Left kidney (tissue), 8 donors: ENCODE measurements at places on chromosomes 6 and 20. TPM values are rescaled to one million over a fixed set of nuclear protein-coding genes. Genes with fewer than 3 reads are reported as not detected.

DNA sequence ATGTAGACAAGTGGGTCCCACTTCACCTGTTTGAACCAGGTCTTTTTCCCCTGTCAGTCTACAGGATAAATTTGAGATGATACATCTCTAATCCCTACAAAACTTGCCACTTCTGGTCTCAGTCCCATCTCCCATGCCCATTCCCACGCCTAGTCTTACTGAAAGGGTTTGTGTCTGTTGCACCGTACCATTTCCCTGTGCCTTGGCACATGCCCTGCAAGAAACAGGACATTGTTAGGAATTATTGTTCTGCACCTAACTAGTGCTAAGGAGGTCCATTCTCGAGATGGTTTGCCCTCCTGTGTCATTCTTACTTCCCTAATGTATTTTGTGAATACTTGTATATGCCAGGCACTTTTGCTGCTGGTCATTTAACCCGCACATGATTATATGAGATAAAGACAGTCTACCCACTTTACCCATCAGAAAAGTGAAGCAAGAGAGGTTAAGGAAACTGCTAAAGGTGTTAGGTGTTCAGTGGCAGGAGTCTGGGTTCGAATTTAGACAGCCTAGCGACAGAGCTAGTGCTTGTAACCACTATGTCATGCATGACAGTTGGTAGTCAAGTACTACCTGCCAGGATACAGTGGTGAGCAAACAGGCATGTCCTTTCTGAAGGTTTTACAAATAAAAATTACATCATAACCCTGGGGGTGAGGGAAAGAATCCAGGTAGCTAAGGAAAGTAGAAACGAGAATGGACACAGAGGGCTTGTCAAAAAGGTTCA is 12.7 kb downstream of the FAM217A start:
- no peak for DNase-seq

GRCh38 chr6:158131926-158132325 is 36.1 kb downstream of the SERAC1 start:
- DNase-seq: peak; percentile 3

DNA sequence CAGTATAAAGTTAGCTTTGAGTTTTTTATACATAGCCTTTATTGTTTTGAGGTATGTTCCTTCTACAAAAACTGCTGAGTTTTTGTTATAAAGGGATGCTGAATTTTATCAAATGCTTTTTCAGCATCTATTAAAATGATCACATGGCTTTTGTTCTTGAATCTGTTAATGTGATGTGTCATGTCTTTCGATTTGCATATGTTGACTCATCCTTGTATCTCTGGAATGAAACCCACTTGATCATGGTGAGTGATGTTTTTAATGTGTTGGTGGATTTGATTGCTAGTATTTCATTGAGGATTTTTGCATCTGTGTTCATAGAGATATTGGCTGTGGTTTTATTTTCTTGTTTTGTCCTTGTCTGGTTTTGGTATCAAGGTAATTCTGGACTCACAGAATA is 24.7 kb upstream of the BLCAP start:
- no peak for DNase-seq

DNA sequence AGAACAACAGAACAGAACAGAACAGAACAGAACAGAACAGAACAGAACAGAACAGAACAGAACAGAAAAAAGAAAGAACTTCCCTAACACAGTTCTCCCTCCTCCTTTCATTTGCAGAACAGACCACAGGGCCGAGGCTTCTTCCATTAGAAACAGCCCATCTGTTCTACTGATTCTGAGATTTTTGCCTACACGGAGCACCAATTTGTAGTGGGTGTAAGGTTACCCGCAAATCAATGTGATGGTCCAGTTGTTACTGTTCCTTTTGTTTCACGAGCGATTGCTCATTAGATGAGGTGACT is 734 bp upstream of the OGFRL1 start:
- DNase-seq: no peak

- DNase-seq: no peak
Observed at GRCh38 chr6:3822747-3823445, 26.3 kb upstream of the FAM50B start.

- DNase-seq: no peak
Observed at GRCh38 chr6:122953766-122954165, 42.3 kb upstream of the CLVS2 start.

- DNase-seq: no peak
Observed at GRCh38 chr20:13140201-13140600, 80.9 kb upstream of the ISM1 start.

DNA sequence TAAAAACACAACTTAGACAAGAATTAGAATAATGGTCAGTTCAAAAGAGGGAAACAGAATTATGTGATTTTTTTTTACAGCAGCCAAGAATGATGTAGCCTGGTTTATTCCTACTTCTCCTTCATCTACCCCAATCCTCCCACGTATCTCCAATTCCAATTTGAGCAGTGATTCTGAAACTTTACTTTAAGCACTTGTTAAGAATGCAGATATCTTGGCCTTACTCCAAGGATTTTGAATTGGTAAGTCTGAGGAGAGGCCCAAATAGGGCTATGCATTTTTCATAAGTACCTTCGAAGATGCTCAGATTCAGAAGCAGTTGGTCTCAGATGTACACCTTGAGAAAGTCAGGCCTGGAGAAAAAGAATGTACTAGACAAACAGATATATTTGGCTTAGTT is 233.4 kb upstream of the FLRT3 start:
- DNase-seq: no peak

- peak; percentile 85 for DNase-seq
Observed at GRCh38 chr6:39137245-39137644, 22.3 kb upstream of the SAYSD1 start.

GRCh38 chr6:170207586-170208181 is 83.2 kb downstream of the DLL1 start:
- no peak for DNase-seq

DNA sequence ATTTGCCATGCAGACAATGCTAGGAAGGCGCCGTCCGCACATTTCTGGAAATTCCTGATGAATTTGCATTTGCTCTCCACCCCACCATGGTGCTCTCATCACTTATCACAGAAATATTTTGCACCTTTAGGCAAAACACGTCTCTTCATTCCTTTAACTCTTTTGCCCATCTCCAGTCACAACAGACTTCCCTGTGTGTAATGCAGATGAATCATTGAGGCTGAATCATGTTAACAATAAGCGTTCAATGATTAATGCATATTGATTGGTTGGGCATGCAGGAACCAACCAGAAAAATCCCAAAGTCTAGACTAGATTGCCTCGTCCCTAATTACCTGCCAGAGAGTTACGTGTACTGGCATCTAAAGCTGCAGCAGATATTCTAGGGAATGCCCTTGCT is 80.0 kb upstream of the ATXN1 start:
- DNase-seq: no peak

GRCh38 chr6:31634131-31634530 is 13.6 kb downstream of the PRRC2A start:
- no peak for DNase-seq

DNA sequence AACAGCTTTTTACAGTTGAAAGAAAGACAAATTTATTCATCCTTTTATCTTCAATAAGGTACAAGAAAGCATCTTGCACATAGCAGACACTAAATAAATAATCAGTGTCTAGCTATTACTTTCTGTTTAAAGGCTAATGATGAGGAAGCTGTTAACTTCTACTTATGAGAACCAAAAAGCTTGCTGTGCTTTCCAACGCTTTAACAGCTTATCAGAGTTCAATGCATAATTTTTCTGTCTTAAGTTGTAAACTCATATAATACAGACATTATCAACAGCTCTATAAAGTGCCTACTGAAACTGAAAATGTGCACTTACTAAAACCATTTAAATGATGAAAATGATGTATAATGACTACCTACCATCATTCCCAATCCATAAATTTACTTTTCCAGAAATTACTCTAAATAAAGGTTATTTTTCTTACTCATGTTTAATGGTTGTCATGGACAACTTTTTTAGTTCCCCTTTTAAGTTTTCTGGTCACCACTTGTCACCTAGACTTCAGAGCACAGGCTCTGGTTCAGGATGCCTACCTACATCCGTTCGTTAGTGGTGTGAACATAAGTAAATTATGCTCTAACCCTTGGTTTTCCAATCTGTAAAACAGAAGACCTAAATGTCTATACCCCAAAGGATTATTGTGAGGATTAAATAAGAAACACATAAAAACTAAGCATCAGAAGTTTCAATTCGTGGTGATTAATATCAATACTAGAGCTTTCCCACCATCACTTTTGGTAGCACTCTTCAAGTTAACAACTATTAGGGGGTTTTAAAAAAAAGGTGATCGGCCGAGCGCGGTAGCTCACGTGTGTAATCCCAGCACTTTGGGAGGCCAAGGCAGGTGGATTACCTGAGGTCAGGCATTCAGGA is 8.0 kb downstream of the PNISR start:
- DNase-seq: no peak

DNA sequence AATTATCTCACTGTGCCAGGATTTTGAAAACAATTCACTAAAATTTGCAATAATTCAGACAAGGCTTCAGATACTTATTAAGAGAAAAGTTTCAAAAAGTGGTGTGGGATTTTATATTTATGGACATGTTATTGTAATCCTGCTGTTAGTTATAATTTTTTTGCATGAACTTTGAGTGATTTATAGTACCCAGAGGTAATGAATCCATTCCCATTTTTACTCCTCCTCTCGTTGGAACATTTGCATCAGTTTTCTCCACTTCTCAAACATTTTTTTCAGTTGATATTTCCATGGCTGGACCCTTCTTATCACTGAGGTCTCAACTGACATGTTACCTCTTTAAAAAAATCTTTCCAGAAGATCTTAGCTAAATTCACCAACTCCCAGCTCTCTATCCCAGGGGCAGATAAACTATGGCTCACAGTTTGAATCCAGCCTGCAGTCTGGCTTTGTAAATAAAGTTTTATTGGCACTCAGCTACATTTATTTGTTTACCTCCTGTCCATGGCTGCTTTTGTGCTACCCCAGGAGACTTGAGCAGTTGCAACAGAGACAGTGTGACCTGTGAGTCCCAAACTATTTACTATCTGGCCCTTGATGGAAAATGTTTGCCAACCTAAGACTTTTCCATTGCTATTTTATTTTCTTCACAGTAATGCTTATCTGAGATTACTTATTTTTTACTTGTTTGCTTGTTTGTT is 83.4 kb downstream of the TSHZ2 start:
- DNase-seq: no peak

- no peak for DNase-seq
Observed at GRCh38 chr6:14393910-14394309, 276.3 kb downstream of the CD83 start.

DNA sequence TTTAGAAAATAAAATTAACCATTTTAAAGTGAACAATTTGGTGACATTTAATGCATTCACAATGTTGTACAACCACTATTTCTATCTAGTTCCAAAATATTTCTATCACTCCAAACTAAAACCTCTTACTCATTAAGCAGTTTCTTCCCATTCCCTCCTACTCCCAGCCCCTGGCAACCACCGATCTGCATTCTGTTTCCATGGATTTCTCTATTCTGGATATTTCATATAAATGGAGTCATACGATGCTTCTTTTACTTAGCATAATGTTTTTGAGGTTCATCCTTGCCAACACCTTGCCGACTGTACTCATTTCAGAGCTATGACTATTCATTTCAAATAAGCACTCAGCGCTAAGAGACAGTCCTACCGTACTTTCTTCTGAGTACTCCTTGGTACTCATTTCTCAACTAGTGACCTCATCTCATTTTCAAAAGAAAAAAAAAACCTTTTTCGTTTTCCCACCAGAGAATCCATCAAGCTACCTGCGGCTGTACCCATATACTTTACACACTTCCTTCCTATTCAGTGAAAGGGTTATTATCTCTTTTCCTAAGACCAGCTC is 259.2 kb downstream of the UTRN start:
- no peak for DNase-seq

- no peak for DNase-seq
Observed at GRCh38 chr6:54587277-54587676, 259.3 kb upstream of the FAM83B start.

DNA sequence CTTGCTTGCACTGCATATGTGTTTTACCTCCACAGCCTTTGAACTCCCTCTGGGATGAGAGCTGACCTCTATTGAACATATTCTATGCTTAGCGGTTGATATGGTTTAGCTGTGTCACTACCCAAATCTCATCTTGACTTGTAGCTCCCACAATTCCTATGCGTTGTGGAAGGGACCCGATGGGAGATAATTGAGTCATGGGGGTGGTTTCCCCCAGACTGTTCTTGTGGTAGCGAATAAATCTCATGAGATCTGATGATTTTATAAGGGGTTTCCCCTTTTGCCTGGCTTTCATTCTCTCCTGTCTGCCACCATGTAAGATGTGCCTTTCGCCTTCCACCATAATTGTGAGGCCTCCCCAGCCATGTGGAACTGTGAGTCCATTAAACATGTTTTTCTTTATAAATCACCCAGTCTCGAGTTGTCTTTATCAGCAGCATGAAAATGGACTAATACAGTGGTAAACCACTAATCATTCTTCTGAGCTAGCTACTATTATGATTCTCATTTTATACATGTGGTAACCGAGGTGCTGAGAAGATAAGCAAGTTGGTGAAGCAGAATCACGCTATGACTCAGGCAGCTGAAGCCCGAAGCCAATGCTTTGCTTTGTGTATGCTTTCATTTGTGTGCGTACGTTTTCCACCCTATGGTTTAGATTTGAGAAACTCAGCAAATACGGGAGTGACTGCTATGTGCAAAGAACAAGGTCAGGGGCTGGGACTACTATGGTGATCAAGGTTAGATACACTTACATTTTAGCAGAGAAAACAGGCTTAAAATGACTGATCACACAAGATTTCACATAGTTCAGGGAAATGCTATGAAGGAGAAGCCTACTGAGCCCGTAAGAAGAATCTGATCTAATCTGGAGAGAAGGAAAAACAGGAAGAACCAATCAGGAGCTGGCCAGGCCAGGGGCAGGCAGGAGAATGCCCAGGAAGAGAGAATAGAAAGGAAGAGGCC is 363.5 kb downstream of the ESR1 start:
- no peak for DNase-seq

- no peak for DNase-seq
Observed at GRCh38 chr20:9838035-9838377, 870 bp downstream of the PAK5 start.

- no peak for DNase-seq
Observed at GRCh38 chr6:163820745-163821458, 406.4 kb downstream of the QKI start.

DNA sequence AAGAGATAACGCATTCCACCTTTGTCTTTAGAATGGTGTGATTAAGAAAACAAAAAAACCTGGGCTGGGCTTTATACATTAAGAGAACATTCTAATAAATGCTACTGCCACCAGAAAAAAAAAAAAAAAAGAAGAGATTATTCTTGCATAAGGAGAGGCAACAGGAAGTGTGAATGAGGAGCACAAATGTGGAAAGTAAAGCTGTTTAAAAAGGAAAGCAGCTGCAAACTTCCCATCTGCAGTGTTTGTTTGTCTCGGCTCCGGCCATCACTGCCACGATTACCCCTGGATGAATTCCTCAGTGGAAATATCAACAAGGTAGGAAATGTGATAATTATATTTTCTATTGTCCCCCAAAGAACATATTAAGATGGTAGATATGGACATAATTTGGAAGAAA is 223.9 kb downstream of the PHF3 start:
- DNase-seq: no peak

FRK gene
- 5.8 TPM for polyA plus RNA-seq

CDH26 gene
- polyA plus RNA-seq: 1.6 TPM

ARMH2 gene
- polyA plus RNA-seq: not detected

CCR6 gene
- polyA plus RNA-seq: 0.20 TPM

CNKSR3 gene
- polyA plus RNA-seq: 58.4 TPM

DUSP15 gene
- polyA plus RNA-seq: 16.0 TPM

DEFB121 gene
- polyA plus RNA-seq: not detected

SRMS gene
- not detected for polyA plus RNA-seq

PRPH2 gene
- polyA plus RNA-seq: 3.1 TPM

COL9A3 gene
- 10.3 TPM for polyA plus RNA-seq

TBXT gene
- polyA plus RNA-seq: not detected

ZBP1 gene
- not detected for polyA plus RNA-seq

LKAAEAR1 gene
- polyA plus RNA-seq: not detected
